ENCODE measurements at places on chromosomes 6 and 20.
A peak's percentile ranks its signal among the peaks of the same experiment; 100 is the strongest.

DNA sequence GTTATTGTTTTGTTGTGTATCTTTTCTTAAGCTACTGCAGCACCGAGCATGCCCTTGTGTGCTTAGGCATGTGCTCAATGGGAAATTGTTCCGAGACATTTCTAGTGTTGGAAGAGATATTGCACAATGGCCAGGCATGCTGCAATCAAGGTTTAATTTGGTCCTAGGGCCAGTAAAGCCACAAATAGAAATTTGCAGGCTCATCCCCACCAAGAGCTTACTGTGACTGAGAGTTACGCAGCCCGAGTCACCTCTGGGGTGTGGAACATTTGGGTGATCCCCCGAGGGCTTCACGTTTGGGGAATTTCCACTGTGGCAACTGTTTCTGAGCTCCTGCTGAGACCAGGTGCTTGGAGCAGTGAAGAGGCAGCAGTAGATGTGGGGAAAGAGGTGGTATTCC is 65.8 kb downstream of the ADTRP start:
- no peak for DNase-seq

DNA sequence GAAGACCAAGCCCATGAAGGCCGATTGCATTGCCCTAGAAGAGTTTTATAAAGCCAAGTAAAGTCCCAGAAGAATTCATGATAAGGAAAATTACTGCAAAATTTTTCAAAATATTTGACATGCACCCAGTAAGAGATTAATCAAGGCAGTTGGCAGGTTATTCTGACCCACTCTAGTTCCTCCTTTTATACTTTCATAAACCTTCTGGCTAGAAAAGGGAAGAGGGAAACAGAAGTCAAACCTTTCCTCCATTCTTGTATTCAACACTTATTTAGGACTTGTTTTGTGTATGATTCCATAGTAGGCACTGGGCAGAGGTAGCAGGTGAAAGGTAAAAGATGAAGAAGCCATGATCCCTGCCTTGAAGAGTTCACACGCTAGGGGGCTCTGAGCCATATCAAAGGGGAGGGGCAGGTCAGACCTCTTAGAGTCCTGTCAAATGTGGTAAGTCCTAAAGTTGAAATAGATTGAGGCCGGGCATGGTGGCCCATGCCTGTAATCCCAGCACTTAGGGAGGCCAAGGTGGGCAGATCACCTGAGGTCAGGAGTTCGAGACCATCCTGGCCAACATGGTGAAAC is 85.4 kb downstream of the NDUFAF5 start:
- no peak for DNase-seq

DNA sequence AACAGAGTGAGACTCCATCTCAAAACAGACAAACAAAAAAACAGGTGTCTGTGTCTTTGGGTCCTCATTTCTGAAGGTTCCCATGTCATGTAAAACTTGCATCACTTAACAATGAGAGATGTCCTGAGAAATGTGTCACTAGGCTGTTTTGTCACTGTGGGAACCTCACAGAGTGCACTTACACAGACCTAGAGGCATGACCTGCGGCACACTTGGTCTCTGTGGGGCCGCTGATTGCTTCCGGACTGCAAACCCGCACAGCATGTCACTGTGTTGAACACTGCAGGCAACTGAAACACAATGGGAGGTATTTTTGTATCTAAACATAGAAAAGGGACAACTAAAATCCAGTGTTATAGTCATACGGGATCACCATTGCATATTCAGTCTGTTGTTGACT is 42.3 kb upstream of the TMEM181 start:
- DNase-seq: no peak

GRCh38 chr6:36241728-36242127 is 28.1 kb upstream of the PNPLA1 start:
- DNase-seq: peak; percentile 61

GRCh38 chr6:89564752-89565427 is 73.7 kb downstream of the LYRM2 start:
- no peak for DNase-seq
